H1 (cell line): ENCODE measurements at places on chromosomes 6 and 20.

- no peak for DNase-seq
Measured at GRCh38 chr6:156719720-156720563, 57.2 kb upstream of the ARID1B start.

GRCh38 chr6:149395185-149395584 is 4.9 kb upstream of the SUMO4 start:
- DNase-seq, result no peak

DNA sequence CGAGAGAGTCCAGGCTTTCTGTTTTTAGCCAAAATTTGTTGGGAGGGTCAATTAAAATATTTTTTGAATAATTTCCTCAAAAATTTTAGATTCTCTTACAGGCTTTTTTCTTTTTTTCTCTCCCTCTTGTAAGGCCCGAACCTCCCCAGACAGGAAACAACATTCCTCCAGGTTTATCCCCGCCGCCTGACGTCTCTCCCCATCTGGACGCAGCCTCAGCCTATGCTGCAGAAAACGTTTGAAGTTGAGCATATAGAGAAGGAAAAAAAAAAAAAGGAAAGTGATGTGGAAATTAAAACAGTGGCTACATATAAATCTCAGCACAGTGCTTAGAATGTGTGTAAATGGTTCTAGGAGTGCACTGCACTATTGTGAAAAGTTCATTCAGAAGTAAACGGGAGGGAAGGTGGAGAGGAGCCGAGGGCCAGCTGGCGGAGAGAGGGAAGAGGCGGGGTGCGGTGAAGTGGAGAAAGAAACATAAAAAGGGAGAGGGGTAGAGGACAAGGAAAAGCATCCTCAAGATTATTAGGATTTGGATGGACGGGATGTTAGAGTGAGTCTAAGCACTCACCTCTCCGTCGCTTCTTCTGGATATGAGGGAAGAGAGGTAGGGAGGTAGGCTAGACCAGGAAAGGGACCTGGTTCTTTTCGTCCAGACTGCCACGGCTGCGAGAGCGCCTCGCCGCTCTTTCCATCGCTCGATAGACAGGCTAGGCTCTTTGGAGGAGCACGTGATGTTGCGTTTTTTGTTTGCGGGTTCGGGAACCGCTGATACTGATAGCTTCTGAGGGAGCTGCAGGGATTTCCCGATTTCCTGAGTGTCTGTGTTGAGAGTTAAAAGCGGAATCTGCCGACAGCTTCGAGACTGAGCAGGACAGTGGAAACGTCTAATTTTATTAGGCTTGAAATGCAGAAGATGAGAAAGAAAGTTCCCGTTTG is 98.7 kb downstream of the TRIM27 start:
- DNase-seq, result no peak

GRCh38 chr6:23499549-23499948 is 626.5 kb upstream of the NRSN1 start:
- no peak for DNase-seq

- DNase-seq, result no peak
Measured at GRCh38 chr6:132907914-132908313, 93.5 kb downstream of the RPS12 start.

- no peak for DNase-seq
Measured at GRCh38 chr6:90190752-90191395, 105.8 kb downstream of the BACH2 start.

DNA sequence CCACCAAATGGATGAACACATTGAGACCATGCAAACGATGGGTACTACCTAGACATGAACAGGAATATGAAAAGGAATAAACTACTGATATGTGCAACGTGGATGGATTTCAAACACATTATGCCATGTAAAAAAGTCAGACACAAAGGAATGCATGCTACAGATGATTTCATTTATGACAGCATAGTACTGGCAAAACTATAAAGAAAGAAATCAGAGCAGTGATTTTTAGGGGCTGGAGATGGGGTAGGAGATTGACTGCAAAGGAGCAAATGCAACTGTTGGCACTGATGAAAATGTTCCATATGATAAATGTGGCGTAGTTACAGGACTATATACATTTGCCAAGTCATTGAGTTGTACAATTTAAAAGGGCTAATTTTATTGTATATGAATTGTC is 13.4 kb upstream of the COL12A1 start:
- DNase-seq, result no peak
